ENCODE measurements at places on chromosomes 11 and 22.

- DNase-seq = no peak
Observed at GRCh38 chr11:86888164-86889000, 66.8 kb downstream of the FZD4 start.

DNA sequence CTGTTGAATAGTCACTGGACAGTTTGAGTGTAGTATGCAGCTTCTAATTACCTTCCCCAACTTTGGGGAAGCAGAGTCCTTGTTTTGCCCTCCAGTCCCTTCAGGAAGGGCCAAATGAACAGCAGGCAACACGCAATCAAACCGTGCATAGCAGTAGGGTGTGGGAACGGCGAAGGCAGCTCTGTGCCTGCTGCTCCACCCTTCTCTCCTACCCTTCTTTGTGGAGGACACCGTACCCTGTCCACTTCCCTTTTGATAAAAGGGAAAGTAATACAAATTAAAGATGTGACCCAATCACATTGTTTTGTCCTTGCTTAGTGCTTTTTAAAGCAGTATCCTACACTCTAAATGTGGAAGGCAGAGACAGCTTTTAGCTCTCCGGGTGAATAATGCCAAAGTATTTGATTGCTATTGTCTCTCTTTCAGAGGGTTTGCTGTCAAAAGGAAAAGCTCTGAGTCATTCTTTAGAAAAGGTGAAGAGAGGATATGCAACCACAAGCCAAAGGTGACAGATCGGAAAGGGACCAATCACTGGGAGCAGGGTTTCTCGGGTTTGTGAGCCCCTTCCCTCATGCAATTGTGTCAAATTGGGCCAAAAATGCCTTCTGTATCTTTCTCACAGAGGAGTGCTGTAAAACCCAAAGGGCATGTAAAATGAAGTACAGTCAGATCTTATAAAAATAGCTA lies 407.3 kb upstream of the CCDC90B start:
- no peak for DNase-seq

DNA sequence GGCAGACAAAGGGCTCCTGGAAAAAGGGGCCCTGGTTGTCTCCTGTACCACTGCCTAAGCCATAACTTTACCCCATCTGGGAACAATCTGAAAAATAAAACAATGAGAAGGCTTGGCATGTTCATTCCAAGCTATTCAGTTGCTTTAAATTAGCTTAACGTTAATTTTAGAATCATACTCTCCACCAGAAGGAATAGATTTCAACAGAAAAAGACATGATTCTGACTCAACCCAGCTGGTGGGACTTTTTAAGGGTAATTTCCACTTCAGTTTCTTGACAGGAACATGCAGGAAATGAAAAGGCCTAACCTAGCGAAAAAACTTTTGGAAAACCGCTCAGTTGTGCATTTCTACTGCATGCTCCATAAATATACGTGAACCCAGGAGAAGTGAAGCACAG lies 7.9 kb downstream of the SF3A1 start:
- DNase-seq = no peak

GRCh38 chr22:18070556-18071306 lies 7.1 kb upstream of the PEX26 start:
- DNase-seq = no peak

DNA sequence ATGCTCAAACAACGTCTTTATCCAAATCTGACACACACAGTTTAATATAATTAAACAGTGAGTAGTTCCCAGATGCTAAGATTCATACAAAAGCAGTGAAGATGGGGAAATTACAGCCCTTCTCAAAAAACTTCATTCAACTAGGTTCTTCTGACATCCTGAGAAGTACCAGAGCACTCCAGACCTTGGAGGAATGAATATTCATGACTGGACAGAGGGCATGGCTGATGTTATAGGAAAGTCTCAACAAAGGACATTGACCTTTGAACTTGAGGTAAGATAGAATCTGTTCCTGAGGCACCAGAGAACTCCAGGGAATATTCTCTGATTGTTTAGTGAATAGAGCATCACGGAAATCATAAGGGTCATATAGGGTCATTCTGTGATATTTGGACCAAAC lies 106.4 kb upstream of the SLC5A12 start:
- no peak for DNase-seq

GRCh38 chr22:21632237-21632895 lies at the start of gene CCDC116:
Gene CCDC116, plus strand, starts transcription at chr22:21632760. Its CDS starts 422 bp downstream, at chr22:21633182.
- DNase-seq = no peak

GRCh38 chr11:19910931-19911330 lies 198.3 kb downstream of the NAV2 start:
- peak; percentile 28 for DNase-seq

- DNase-seq = peak; percentile 83
Observed at GRCh38 chr11:126628790-126629621, 273.5 kb downstream of the ST3GAL4 start.

DNA sequence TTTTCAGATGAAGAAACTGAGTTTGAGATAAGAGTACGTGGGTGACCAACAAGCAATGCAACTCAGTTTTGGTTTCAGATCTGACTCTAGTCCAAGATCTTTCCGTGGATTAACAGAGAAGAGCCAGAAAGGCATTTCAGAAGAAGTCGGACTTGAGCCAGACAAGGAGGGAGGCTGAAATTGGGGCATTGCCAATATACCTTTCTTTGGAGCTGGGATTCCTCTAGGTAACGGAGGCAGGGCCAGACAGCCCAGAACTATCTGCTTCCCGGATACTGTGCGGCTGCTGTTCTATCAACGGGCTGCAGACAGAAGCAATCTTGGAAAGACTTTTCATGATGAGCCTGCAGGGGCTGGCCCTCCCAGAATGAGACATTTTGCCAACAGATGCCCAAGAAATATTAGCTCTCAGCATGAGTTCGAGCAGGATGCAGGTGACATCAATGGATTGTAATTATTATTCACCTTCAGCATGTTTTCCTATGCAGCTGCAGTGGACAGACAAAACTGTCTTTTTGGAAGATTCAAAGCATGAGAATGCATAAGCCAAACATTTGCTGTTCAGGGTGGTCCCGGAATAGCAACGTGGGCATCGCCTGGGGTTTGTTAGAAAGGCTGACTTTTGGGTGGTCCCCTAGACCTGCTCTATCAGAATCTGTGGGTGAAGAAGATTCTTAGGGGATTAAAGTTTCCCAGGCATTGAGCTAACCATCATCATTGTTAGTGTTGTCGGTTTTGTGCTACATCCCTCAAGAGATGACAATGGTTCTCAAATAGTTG lies 95.7 kb downstream of the SCN3B start:
- DNase-seq = no peak

- no peak for DNase-seq
Observed at GRCh38 chr11:104333977-104334376, 170.0 kb upstream of the PDGFD start.

DNA sequence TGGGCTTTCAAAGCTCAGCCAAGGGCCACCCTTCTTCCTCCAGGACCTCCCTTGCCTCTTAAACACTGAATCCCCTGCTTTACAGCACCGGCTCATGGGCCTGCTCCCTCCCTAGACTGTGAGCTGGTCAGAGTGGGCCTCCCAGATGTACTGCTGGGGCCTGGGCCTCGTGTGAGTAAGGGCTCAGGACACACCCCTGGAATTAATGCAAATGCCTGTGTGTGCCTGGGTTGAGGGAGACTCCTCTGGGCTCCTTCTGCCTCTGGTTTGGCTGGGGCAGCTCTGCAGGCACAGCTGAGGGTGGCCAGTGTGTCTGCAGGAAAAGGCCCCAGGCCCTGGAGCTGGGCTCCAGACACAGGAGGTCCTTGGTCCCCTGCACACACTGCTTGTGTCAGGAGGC lies 24.2 kb downstream of the ALX4 start:
- DNase-seq = no peak

DNA sequence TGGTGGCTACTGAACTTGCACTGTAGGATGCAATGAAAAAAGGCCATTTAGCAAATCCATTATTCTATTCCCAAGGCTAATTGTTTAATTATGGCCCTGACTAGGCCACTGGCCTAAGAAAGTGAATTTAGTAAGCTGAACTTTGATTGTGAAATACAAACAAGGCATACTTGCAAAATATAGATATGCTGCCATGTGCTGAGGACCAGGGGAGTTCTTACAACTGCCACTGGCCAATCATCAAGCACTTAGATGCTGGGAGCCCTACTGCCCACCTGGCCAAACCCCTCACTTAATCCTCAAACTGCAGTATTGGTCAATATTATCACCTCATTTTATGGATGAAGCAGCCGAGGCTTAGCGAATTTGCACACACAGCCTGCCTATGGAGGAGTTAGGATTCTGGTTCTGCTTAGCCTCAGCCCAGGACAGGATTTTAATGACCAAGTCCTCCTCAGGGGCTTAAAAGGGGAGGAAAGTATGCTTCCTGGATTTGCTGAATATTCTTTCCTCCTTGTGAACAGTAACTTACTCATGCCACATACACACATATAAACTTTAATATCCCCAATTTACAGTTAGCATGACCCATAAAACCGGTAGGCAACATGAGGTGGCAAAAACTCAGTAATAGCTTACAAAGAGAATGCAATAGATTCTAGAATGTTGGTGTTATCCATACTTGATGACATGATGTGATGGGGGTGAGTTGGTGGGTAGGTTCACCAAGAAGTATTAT lies 39.3 kb downstream of the CD44 start:
- no peak for DNase-seq

- DNase-seq = no peak
Observed at GRCh38 chr22:19721330-19722177, 1.8 kb upstream of the GP1BB start.

- peak; percentile 63 for DNase-seq
Observed at GRCh38 chr11:19466314-19466713, 225.6 kb upstream of the E2F8 start.

DNA sequence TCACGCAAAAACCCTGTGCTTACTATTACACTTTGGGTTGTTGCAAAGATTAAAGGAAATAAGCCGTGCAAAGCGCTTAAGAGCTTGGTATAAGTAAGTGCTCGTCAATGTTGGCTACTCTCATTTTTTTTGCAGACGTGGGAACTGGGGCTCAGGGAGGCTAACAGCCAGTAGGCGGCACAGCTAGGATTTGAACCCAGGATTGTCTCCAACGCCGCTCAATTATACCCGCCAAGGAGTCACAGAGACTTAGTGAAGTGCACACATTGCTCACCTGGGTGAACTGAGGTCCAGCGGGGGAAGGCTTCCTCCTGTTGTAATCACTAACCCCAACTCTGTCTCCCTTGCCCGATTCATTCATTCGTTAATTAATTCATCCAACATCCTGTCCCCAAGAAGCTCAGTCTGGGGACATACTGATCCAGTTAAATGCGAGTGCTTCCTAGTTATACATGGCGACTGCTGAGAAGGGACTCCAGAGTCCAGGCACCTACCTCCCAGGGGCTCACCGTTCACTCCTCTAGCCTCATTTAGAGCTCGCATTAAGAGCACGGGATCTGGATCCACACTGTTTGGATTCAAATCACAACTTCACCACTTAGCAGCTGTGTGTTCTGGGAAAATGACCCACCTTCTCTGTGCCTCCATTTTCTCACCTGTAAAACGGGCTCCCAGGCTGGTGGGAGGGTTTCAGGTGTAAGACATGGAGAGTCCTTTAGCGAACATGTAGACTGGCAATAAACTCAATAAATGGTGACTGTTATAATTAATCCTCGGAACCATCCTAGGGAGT lies 838 bp upstream of the MTFP1 start:
- peak; percentile 46 for DNase-seq

DNA sequence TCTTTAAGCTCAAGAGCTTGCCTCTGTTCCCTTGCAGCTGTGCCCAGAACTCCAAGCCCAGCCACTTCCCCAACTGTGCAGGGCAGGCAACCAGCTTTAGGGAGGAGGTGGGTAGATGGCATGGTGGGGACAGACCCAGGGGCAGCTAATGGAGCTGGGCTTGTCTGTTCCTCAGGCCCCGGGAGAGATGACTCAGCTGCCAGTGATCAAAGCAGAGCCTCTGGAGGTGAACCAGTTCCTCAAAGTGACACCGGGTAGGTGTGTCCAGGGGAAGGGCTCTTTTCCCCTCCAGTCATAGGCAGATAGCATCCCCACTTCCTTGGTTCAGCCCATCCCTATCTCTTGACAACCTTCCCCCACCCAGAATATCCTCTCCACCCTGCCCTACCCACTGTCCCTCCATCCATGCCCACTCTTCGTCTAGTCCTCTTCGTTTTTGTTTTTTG lies 32.4 kb downstream of the CREB3L1 start:
- no peak for DNase-seq

Measured in NCI-H1092 treated with DMSO at 0.1 percent for 48 hours (cell line).